ENCODE measurements at places on chromosomes 2 and 18.
A peak's percentile ranks its signal among the peaks of the same experiment; 100 is the strongest.

DNA sequence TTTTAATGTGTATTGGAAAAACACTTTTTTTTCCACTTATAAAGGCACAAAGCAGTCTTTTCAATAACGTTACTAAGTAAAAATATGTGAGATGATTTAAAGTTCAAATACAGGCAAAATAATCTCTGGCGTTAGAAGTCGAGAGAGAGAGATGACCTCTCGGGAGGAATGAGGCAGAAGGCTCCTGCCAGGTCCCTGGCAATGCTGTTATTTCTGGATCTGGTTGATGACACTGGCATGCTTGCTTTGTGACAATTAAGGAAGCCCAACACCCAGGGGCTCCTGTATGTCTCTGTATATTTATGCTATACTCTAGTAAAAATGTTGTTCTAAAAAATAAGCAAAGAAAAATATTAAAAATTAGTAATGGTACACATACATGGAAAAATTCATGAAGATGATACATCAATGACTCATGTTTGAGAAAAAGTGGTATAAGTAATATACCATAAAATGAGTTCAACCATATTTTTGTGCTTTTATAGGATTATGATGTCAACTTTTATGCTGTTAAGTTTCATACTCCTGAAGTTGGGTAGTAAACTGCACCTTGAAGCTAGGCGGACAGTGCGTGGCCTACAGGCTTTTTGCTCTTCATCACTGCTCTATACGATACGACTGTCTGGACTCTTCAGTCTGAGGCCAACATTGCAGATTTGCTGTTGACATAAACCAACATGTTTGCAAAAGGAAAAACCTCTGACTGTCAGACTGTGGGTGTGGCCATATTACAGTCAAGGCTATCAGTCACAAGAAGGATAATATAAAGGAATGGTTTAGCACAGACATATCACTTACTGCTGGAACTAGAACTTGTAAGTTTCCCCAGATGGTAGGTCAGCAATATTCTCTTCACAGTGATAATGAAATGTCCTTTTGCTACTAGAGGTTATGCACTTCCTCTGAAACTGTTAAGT lies 19.8 kb downstream of the VPS4B start:
- DNase-seq, result no peak

DNA sequence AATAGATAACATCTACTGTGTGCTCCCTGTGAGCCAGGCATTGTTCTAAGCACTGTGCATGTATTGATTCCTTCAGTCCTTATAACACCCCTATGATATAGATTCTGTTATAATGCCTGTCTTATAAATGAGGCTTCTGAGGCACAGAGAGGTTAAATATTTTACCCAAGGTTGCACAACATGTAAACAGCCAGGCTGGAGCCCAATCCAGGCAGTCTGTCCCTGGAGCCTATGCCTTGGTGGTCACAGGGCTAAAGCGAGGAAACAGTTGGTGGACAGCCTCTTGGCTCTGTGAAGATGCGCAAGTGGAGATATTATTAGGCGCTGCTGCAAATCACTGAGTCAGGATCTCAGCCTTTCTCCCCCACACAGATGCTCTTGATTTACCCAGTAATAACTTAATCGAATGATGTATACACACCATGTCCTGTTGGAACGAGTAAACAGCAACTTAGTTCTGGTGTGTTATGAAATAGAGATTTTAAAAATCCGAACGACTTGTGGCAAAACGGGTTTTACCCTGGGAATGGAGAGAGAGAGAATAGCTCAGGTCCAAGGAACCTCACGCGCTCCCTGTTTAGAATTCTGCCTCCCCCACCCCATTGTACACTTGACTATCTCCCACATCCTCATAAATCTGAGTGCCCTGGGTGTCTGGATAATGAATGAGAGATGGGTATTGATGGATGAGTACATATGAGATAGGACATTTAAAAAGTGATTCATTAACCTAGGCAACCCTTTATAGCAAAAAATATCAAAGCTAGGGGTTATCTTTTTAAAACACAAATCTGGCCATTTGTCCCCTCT lies 231.9 kb downstream of the BCL2 start:
- no peak for DNase-seq

- DNase-seq, result no peak
These were observed 62.9 kb downstream of the FHOD3 start for GRCh38 chr18:36360256-36360909.

DNA sequence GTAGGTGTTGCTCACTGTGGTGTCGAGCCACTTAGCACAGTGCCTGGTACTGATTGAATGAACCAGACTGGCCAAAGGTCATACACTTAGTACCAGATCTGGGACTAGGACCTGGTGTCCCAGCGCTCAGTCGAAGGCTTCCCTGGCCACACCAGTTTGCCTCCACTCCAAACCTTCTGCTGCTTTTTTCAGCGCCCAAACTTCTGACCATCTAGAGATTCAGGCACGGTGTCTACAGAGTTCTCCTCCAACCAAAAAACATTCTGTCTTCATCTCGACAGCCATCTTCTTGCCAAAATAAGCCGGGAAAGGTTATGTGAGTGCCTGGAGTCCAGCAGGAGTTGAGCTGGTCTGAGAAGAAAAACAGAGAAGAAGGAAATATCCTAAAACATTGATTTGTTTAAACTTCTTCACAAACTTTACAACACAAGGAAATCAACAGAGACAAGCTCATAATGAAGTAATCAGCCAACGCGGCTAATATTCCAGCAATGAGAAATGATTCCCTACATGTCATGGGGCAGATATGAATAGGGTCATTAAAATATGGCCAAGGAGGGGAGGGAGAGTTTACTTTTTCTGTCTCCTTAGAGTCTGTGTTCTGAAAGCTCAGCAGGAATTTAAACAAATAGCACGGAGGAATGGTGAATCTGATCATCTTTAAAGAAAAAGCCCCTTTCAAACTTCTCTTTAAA lies 2.3 kb upstream of the GLI2 start:
- DNase-seq, result no peak

DNA sequence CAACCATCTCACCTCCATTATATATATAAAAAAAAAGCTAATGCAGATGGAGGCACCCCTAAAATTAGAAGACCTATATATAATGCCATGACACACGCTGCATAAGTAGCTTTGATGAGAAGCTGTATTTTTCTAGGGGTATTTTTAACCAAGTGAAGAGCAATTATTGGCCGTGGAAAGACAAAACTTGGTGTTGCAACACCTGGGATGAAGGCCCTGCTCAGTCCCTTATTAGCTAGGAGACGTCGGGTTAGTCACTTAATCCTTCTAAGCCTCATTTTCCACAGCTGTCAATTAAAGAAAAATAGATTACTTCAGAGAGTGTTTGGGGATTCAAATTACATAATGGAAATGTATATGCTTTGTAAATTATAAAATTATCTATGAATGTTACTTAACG lies 63.0 kb downstream of the WDR75 start:
- no peak for DNase-seq

DNA sequence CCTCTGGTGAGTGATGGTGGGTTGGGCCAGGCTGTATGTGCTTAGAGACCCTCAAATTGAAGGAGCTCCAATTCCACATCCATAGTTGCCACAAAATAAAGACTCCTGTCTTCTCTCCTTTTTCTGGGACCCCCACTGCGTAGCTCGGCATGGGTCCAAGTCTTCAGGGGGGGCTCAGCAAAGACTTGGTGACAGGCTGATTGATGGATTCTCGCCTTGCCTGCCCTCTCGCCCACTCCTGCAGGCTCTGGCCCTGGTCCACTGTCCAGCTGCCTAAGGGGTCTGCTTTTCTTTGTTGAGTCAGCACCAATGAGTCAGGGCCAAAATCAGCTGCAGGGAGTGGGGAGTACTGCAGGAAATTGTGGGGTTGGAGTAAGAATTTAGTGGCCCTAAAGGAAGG lies 21.5 kb downstream of the RPL37A start:
- DNase-seq, result no peak

DNA sequence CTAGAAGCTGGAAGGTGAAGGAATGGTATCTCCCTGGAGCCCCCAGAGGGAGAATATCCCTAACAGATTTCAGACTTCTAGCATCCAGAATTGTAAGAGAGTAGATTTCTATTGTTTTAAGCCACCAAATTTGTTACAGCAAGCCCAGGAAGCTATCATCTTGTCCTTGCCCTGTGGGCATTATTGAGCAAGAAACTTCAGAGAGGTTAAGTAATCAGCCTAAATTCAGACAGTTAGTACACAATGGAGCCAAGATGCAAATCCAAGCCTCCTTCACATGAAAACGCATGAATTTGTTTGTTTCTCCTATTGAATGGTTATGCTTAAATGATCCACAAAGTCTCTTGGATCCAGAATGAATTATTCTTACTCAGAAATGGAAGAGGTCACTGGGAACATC lies 55.2 kb upstream of the TRIB2 start:
- no peak for DNase-seq

DNA sequence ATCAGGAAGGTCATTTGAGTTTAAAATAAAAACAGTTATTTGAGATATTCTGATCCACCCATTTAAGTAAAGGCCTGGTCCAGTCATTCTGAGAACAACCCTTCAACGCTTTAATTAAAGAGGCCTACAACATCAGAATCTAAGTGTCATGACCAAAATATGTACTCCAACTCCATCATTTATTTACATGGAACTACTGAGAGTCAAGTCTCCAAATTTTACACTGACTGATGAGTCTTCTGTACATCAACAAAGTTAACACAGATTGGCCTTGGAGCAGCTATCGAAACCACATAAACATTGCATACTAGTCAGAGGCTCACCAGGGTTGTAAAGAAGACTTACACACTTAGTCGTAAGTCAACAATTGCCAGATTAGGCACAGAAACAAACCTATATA lies 37.1 kb downstream of the PIEZO2 start:
- DNase-seq, result no peak

- no peak for DNase-seq
These were observed 41.6 kb downstream of the PKDCC start for GRCh38 chr2:42089340-42089925.

DNA sequence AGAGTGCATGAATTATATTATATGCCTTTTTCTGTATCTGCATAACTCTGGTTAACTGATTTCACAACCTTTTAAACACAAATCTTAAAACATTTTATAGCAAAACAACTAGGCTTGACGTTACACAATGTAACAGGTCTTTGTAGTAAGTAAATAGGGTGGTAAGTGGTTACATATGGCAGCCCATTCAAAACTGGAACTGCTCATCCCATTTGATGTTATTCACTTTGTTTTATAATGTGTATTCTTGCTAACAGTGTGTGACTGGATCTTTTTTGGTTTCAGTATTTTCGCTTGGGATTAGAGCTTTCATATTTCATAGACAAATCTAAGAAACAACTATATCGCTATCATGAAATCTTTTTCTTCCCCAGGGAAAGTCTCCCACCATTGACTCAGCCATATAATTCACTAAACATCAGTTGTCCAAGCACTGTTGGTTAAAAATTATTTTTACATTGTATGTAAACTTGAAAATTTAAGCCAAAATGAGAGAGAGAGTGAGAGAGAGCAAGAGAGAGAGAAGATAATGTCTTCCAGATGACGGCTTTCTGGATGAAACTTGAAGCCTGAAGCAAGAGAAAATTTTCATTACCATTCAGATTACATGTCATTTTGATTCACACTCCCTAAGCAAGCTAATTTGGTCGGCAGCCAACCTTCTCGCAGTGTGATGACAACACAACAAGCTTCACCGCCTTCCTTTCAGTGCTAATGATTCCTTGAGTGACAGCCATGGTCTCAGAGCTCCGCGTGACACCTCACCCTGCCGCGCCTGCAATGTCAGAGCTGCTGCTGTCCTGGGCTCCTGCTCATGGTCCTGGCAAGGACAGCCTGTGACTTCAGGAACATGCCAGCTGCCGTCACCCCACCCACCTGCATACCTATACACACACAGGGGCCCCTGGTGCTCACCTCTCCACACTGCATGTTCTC lies 946.9 kb upstream of the SOX11 start:
- peak; percentile 45 for DNase-seq

DNA sequence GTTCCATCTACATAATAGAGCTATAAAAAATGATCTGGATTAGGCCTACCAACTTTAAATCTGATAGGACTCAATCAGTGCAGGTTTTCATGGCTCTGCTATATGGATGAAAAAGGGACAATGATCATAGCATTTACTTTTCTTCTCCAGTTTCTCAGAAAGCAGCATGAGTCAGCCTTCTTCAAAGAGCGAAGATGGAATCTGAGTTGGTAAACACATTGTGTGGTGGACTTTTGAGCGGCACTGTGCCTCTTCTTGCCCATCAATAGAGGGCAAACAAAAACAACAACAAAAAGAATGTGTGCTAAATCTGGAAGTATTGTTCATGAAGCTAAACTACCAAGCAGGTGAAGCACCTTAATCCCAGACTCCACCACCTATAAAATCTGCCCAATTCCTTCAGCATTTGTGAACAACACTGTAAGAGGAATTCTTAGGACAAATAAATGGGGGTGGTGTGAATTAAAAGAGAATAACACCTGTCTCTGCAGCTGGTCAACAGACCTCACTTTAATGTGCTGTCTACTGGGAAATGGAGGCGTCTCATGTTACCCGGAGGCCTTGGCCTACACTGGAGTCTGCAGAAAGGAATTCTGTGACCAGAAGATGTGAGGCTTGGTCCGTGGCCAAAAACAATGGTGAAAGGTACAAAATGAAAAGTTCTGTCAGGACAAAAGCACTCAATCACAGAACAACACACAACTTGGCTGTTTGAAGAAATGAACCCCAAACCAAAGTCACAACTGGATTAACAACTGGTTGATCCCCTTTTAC lies 609.0 kb downstream of the IRS1 start:
- no peak for DNase-seq

DNA sequence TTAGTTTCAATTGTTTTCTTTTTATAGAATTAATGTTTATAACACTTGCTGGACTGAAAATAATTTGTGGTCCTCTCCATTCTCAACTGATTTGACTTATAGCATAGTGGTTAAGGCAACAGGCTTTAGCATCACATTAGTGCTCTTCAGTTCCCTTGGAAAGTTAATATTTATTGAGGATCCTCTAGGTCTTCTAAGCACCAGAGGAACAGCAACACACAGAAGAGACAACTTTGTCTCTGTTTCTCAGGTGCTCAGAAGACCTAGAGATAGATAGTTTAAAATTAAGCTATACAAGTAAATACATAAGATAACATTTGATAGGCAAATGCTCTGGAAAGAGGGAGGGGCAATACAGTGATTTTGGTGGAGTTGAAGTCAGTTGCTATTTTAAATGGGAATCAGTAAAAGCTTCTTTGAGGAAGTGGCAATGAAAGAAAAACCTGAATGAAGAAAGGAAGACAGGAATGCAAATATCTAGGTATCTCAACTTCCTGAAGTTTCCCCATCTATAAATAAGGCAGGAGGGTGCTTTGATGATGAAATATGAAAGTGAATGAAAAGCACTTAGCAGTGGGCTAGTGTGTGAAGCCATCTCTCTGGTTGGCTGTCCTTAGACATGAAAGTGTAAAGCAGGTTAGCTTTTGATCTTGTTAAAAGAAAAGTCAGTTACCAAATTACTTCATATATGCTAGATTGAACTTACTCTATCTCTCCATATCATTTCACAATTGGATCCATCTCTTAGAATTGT lies 7.9 kb downstream of the NEUROD1 start:
- DNase-seq, result no peak
